Esophagus muscularis mucosa (tissue), 4 donors: ENCODE measurements at places on chromosomes 5 and 9.
A peak's percentile ranks its signal among the peaks of the same experiment; 100 is the strongest.

GRCh38 chr9:22111176-22111953 is 102.3 kb upstream of the CDKN2B start:
- no peak for DNase-seq
- H3K27ac ChIP-seq = no peak overlapping the region
- H3K4me3 ChIP-seq = no peak overlapping the region

GRCh38 chr9:135038826-135039225 is 48.6 kb upstream of the OLFM1 start:
- DNase-seq = no peak
- H3K4me3 ChIP-seq = no peak overlapping the region
- no peaks in the 10 kb centered on the region for H3K4me1 ChIP-seq
- H3K27me3 ChIP-seq = peaks cover 43% of the 10 kb centered on the region
- no peaks in the 10 kb centered on the region for H3K36me3 ChIP-seq
- no peak overlapping the region for H3K27ac ChIP-seq

DNA sequence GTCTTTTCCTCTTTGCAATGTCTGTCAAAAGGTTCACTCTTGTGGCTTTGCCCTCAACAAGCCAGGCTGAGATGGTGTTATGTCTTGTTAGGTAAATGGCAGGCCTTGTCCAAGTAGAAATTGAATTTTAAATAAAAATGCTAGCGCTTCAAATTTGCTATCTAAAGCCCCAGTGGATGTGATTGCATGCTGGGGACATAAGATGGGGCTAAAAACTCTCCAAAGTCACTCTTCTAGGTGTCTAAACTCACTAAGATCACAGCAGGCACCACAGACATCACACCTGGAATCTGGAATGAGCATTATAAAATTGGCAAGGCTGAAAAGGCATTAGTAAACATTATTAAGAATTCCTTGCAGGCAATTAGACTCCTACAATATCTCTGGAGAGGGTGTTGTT is 262.7 kb upstream of the CLINT1 start:
- no peaks in the 10 kb centered on the region for H3K27me3 ChIP-seq
- H3K4me3 ChIP-seq = no peak overlapping the region
- no peak overlapping the region for H3K27ac ChIP-seq

DNA sequence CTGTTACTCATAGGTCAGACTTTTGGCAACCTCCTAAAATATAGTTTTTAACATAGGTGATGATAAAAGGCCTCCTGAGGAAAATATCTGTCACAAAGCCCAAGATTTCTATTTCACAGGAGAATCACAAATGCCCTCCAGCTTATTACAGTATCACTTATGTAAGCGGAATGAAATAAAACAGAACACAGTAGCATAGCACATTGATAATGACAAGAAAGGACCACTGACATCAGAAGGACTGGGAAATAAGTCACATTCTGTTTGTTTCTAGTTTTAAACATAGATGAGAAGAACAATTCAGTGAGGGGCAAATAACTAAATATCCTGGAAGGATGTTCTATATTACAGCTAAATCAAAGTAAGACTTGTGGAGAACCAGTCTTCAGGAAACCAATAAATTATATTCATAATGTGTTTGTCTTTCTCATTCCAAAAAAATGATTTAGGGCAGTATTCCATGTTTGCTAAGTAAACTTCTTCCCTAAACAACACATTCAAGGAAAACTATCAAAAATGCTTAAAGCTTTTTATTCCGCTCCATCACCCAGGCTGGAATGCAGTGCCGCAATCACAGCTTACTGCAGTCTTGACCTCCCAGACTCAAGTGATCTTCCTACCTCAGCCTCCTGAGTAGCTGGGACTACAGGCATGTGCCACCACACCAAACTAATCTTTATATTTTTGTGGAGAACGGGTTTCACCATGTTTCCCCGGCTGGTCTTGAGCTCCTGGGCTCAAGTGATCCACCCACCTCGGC is 20.8 kb upstream of the CTNNAL1 start:
- H3K27ac ChIP-seq = no peak overlapping the region
- no peaks in the 10 kb centered on the region for H3K36me3 ChIP-seq
- peaks cover 23% of the 10 kb centered on the region for H3K4me1 ChIP-seq
- H3K27me3 ChIP-seq = no peaks in the 10 kb centered on the region

DNA sequence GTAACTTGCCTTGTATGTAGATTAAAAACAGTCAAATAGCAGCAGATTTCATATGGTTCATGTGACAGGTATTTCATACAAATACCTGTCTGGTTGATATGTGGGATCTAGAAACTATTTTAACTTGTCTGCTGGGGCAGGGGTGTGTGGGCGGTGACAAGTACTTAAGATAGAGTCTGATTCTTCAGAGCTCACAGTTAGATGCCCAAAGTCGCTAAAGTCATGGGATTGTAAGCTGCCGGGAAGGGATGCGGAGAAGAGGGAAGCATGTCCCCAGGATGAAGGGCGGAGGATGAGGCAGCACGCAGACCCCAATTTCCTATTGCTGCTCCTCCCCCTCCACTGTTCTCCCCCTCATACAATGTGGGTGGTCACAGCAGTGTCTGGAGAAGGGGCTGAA is 13.3 kb downstream of the ANXA6 start:
- peaks cover 41% of the 10 kb centered on the region for H3K36me3 ChIP-seq
- no peak for DNase-seq
- no peak overlapping the region for H3K4me3 ChIP-seq
- H3K27me3 ChIP-seq = no peaks in the 10 kb centered on the region

DNA sequence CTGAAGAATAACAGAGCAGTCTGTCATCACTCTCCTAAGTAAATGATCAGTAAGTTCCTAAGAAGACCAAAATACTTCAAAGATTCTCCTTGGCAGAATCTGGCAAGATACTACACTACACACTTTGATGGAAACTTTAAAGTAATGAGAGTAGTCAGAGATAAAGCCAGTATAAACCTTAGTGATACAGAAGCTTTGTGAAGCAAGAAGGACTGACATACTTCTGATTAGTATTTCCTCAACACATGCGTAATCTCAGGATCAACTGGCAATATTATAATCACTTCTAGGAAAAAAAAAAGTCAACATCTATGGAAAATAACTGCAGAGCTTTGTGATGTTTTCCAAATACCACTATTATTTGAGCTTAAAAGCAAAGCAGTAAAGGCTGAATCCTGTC is 34.0 kb upstream of the ADAMTS19 start:
- DNase-seq = no peak
- H3K27me3 ChIP-seq = no peaks in the 10 kb centered on the region
- no peak overlapping the region for H3K27ac ChIP-seq
- H3K4me1 ChIP-seq = no peaks in the 10 kb centered on the region

- peaks cover 73% of the 10 kb centered on the region for H3K27me3 ChIP-seq
- peaks cover 29% of the 10 kb centered on the region for H3K4me1 ChIP-seq
- H3K27ac ChIP-seq = no peak overlapping the region
- H3K4me3 ChIP-seq = no peak overlapping the region
- no peak for DNase-seq
Observed at GRCh38 chr9:98709968-98710965, 1.5 kb upstream of the GABBR2 start.

DNA sequence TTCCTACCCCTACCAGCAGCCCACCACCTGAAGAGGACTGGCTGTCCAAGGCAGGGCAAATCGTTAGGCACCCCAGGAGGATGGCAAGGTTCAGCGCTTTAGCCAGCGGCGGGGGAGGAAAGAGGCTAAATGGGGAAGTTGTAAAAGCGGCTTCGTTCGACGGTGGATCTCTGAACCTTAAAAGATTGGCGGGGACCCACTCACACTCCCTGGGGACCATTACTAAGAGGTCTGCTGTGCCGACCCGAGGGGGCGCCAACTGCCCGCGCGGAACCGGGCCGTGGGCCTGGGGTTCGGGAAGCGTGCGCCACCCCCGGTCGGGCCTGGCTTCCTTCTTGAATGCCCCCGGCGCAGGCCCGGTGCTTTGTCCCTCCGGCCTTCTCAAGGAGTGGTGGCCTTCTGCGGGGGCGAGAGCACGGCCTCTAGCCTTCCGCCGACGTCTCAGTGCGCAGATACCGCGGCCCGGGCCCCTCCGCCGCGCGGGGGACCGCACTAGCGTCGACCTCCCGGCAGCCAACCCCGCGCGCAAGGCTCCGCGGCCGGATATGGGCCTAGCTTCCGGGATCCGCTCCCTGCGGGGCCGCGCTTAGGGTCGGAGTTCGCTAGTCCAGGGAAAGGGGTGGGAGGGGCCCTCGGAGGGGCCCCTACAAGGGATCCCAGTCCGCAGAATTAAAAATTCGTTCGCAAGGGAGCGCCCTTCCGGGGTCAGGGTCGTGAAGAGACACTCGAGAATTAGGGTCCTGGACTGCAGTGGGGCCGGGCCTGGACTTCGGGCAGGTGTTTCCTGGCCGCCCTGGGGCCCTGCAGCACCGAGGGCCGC is 10.5 kb downstream of the NR2F1-AS1 start:
- no peak for DNase-seq
- H3K27me3 ChIP-seq = peaks cover 2% of the 10 kb centered on the region
- H3K4me1 ChIP-seq = peaks cover 53% of the 10 kb centered on the region
- H3K36me3 ChIP-seq = no peaks in the 10 kb centered on the region

DNA sequence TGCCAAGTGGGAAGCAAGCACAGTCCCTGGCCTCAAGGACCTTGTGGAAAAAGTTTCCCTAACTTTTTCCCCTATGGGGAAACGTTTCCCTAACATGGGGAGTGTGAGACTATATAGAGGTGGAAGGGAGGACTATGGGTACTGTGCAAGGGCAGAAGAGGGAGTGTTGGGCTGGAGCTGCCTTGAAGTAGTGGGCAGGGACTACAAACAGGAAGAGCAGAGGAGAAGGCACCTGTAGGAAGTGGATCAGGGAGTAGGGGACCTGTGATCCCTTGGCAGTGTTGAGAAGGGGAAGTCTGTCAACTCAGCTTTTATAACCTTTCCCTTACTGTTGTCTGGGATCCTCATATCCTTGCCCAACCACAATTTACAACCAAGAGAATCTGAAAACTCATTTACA is 1.4 kb downstream of the CMYA5 start:
- DNase-seq = no peak
- H3K4me3 ChIP-seq = peak overlapping the region; percentile 57
- H3K36me3 ChIP-seq = no peaks in the 10 kb centered on the region

DNA sequence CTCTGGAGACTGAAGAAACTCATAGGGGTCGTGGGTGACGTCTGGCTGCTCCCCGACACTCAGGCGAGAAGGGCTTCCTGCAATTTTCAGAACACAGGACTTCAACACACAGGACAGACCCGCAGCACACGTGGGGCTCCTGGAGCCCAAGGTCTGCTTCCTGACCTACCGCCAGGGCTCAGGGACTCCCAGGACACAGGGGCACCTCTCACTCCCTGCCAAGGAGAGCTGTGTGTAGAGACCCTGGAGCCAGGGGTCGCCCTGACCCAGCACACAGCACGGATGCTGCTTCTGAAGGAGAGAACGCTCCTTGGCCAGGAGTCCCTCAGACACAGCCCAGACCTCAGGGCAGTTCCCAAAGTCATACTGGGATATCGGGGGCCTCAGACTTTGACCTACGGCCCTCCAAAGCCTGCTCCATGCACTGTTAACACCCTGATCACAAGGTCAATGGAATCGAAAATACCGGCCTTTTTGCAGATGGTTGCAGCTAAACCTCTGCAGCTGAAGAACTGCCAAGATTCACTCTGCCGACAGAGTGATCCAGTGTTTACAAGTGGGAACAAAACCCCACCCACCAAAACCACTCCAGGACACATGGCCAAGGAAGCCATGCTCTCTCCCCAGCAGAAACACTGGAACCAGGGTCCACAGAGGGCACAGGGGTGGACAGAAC is 13.8 kb upstream of the ZDHHC11 start:
- H3K4me1 ChIP-seq = peaks cover 16% of the 10 kb centered on the region
- no peaks in the 10 kb centered on the region for H3K27me3 ChIP-seq
- H3K4me3 ChIP-seq = no peak overlapping the region
- peaks cover 80% of the 10 kb centered on the region for H3K36me3 ChIP-seq
- no peak overlapping the region for H3K27ac ChIP-seq
- no peak for DNase-seq

GRCh38 chr5:96487859-96488258 is 54.8 kb upstream of the PCSK1 start:
- H3K36me3 ChIP-seq = no peaks in the 10 kb centered on the region
- H3K27ac ChIP-seq = no peak overlapping the region
- DNase-seq = no peak
- no peaks in the 10 kb centered on the region for H3K27me3 ChIP-seq
- H3K4me3 ChIP-seq = no peak overlapping the region

- H3K36me3 ChIP-seq = no peaks in the 10 kb centered on the region
- H3K4me1 ChIP-seq = peaks cover 36% of the 10 kb centered on the region
- H3K4me3 ChIP-seq = peak overlapping the region; percentile 23
- peak overlapping the region; percentile 50 for H3K27ac ChIP-seq
Observed at GRCh38 chr5:32504989-32505596, 60.6 kb upstream of the ZFR start.

DNA sequence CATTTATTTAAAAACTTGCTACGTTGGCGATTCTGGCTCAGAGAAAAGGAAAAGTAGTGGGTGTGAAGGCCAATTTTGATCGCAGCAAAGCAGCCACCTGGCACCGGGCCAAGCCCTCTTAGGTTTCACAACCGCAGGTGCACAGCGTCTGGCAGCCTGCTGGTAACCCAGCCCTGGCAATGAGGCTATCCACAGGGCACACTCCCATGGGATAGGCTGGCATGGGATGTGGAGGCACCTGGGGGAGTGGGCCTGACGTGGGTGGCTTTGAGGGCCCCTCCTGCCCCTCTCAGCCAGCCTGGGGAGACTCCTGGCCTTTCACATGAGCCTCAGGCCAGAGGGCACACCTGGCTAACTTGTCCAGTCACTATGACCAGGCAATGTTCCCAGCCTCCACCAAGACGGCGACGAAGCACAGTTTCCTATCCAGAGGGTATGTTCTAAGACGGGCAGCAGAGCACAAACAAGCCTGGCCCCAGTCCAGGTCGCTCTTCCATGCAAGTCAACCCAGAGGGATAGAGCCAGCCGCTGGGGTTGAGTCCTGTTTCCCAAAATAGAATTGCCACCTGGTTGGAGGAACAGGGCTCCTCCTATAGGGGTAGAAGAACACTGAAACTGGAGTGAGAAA is 19.0 kb downstream of the CMBL start:
- H3K4me1 ChIP-seq = no peaks in the 10 kb centered on the region
- H3K4me3 ChIP-seq = no peak overlapping the region
- no peak overlapping the region for H3K27ac ChIP-seq
- no peak for DNase-seq
- no peaks in the 10 kb centered on the region for H3K36me3 ChIP-seq
